Left kidney (tissue), 8 donors: ENCODE measurements at places on chromosomes 7 and 10. TPM values are rescaled to one million over a fixed set of nuclear protein-coding genes. Genes with fewer than 3 reads are reported as not detected.

DNA sequence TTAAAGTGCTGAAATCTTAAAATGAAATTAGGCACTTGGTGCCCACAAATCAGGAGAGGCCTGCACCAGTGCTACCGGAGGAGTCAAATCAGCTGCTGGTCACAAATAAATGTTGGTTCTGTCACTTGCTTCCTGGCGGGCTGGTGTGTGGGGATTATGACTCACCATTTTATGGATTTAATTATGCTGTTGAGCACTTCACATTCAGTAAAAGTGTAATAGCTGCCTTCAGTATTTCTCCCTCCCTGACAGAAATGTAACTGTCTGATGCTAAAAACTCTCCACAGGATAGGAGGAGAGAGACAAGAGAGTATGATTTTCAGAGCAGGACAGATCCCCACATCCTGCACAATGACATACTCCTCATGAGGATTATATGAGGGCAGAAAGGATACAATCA is 186.0 kb downstream of the JAZF1 start:
- no peak for DNase-seq

GRCh38 chr10:75396631-75397495 is 4.7 kb downstream of the ZNF503 start:
- peak; percentile 55 for DNase-seq

- no peak for DNase-seq
These were observed 289.6 kb downstream of the PPP1R3A start for GRCh38 chr7:113628948-113629847.

- no peak for DNase-seq
These were observed 24.9 kb upstream of the FAM3C start for GRCh38 chr7:121420976-121421375.

GRCh38 chr10:23869996-23870395 is 338.9 kb upstream of the KIAA1217 start:
- no peak for DNase-seq

- DNase-seq = no peak
These were observed 67.8 kb upstream of the TNRC18 start for GRCh38 chr7:5491251-5492019.

DNA sequence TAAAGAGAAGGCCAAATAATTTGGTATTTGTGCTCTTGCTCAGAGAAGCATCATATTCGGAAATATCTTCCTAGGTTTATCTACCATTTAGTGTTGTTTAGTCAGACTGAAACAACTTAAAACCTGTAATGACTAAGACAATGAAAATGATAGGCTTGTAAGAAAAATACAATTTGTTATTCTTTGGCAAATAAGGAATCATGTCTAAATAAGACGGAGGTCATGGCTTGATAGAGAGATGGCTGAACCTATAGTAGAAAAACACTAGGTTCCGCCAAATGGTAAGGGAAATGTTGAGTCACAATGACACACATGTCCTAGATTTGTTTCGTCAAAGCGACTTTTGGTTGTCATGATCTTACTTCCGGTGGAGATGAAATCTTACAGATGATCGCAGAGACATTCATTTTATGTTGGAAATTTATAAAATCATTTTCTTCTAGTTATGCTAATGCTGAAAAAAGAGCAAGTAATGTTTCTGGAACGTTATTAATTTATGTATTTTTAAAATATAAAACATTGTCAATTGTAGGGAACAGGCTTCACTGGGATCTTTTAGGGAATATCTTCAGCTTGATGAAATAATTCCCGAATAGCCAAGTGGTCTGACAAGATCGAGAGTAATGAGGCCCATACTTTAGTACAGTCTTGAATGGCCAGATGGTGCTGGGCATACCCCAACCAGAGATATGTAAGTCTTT is 1.0 kb downstream of the SRGN start:
- no peak for DNase-seq

DNA sequence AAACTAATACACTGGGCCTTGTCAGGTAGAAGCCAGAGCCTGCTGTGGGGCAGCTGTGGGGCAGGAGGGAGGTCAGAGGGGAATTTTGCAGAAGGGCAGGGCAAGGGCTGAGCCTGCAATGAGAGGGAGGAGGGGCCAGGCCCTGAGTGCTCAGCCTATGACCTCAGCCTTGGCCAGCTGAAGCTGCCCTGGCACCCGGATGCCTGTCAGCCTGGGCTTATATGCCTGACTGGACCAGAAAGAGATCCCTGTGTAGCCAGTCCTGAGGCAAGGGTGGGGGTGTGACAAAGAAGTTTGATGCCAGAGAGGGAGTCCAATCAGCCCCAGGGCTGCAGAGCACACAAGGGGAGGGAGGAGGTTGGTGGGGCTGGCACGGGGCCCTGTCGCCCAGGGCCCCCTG is 22.3 kb upstream of the PRRT4 start:
- no peak for DNase-seq

- no peak for DNase-seq
These were observed 627.7 kb upstream of the GALNT17 start for GRCh38 chr7:70504254-70504653.

DNA sequence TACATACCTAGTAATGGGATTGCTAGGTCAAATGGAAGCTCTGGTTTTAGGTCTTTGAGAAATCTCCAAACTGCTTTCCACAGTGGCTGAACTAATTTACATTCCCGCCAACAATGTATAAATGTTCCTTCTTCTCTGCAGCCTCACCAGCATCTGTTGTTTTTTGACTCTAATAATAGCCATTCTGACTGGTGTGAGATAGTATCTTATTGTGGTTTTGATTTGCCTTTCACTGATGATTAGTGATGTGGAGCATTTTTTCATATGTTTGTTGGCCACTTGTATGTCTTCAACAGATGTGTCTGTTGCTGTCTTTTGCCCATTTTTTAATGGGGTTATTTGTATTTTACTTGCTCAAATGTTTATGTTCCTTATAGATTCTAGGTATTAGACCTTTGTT is 675.5 kb downstream of the SUGCT start:
- no peak for DNase-seq

- no peak for DNase-seq
These were observed 128.1 kb upstream of the UNC5B start for GRCh38 chr10:71084061-71084817.

DNA sequence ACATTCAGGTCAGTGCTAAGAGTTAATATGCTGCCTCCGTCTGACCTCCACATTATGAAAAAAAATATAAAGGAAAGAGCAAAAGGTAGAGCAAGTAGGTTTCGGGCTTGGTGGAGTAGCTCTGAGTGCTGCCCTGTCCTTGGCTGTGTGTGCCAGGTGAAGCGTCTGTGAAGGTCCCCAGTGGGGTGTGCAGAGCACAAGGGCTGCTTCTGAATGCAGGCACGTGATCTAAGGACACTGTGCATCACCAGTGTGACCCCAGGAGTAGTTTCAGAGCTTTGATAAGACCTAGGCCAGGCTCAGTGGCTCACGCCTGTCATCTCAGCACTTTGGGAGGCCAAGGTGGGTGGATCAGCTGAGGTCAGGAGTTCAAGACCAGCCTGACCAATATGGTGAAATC is 36.0 kb downstream of the KLF6 start:
- DNase-seq = no peak

- DNase-seq = no peak
These were observed 99.3 kb upstream of the DDC start for GRCh38 chr7:50664461-50664922.

- no peak for DNase-seq
These were observed 3.6 kb downstream of the INMT start for GRCh38 chr7:30755384-30756154.

DNA sequence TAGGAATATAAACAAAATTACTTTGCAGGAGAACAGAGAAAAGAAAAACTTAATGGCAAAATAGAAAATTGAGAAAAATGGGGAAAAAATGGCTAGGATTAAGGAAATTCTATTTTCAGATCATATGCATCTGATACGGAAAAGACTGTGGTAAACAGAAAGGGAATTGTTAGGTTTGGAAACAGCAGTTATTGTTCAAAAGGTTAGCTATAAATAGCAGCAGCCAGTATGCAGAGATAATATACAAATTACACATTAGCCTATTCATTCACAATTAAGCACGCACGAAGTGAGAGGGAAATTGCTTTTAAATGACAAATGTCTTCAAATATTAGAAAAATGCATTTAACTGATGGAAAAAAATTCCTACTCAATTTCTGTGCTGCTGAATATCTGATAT is 224.1 kb upstream of the FAM3C start:
- DNase-seq = no peak

DNA sequence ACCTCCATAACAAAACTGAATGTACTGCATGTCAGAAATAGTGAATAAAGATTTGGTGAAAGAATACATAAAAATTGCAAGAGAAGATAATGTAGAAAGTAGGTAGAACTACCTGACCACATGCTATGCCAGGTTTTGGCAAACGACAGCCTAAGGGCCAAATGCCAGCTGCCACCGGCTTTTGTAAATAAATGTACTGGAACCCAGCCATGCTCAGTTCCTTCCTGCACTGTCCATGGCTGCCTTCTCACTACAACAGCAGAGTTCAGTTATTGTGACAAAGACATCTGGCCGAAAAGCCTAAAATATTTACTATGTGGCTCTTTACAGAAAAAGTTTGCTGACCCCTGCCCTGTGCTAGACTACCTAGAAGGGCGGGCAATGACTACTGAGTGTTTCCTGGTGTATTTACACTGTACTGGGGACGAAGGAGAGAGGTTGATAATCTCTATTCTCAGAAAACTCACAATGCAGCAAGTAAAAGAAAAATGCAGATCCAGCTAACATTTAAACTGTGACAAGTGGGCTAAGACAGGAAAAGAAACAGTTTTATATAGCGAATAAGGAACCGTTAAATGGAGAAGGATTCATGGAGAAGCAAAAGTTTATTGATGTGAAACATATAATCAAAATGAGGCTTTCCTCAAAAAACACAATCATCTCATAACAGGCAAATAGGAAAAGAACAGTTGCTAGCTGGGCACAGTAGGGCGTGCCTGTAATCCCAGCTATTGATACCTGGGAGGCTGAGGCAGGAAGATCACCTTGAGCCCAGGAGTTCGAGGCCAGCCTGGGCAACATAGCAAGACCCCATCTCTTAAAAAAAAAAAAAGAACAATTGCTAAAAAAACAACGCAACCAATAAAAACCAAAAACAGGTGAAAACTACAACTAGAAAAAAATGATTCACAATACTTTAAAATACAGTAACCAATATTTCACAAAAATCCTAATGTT is 13.7 kb downstream of the KIN start:
- no peak for DNase-seq

DNA sequence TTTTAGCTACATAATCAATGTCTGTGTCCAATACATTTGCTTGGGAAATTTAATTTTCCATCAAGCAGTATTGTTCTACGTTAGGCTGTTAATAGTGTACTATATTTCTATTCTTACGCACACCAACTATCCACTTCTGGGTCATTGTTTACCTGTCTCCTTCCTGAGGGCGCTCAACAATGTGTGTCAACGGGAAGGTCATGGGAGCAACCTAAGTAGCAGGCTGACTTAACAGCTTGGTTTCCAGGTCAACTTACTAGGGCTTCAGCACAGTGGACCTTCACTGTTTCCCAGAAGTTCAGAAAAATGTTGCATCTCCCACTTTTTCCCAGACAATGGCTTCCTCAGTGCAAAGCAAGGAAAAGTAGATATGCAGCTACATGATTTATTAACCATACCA is 13.7 kb downstream of the THSD7A start:
- DNase-seq = no peak

- DNase-seq = no peak
These were observed 180.8 kb upstream of the TCERG1L start for GRCh38 chr10:131492211-131492857.

DNA sequence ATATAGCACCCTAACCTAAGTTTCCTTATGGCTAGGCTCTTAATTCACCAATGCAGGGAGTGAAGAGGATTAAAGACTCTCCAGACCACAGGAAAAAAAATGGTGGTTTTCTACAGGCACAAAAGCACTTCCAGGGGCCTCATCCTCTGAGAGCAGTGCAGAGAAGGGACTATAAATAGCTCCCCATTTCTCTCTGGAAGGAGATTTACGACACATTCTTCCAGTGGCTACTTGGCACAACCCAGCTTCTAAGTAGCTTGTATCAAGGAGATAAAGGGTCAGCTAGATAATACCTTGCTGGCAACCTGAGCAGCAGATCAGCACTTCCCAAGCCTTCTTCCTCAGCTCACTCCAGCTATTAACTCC is 73.5 kb downstream of the CRPPA start:
- no peak for DNase-seq

DNA sequence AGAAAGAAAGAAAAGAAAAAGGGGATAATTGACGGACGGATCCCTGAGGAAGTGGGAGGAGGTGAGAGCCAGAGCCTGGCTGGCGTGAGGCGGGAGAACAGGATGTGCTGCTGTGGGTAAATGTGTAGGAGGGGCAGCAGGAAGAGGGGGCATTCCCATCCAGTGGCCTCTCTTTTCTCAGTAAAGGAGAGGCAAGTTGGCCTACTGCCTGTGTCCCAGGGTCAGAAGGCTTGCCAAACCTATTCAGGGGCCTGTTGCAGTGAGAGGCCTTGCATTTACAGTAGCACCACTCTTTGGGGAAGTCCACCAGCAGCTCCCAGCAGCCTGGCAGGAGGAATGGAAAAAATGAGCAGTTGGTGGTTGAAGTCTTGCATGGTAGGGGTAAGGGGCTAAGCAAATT is 26.6 kb upstream of the ASCC1 start:
- DNase-seq = no peak

DNA sequence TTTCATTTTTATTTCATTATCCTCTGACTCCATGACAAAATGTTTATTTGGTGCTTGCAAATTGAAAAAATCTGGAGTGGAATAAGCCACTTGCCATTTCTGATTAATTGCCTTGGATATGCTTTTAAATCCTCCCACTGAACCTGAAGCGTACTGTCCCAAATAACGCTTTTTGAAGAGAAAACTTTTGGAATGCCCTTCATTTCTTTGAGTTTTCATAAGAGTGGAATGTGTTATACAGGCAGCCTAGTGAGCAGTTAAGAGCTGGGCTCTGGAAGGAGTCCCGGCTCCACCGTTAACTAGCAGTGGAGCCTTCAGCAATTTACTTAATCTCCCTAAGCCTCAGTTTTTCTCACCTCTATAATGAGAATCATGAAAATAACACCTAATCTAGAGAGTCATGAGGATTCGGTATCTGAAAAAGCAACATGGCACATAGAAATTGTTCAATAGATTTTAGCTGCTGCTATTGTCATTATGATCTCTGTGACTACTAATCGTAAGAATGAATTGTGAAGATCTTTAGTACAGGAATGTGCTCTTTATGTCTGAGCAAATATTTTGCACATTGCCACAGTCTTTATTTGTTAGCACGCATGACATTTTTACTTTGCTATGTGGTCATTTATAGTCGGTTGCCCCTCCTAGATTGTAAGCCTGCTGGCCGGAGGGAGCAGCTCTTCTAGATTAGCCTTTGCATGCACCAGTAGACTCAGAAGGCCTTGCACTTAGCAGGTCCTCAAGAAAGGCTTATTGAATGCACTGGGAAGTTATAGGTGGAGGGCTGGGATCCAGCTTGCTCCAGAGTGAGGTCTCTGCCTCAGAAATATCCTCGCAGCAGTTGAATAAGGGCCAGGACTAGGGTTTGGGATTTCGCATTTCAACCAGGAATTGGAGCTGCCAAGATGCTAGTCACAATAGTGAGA is 59.4 kb downstream of the PLCE1 start:
- no peak for DNase-seq

- DNase-seq = no peak
These were observed 32.5 kb downstream of the OGDH start for GRCh38 chr7:44638611-44639557.

The OR2A42 gene
- polyA plus RNA-seq = 1.8 TPM

The ICA1 gene
- 38.2 TPM for polyA plus RNA-seq

The CDHR3 gene
- 15.8 TPM for polyA plus RNA-seq

The FIGNL1 gene
- 36.7 TPM for polyA plus RNA-seq

The C10orf143 gene
- polyA plus RNA-seq = 6.6 TPM

The ATOH7 gene
- 1.7 TPM for polyA plus RNA-seq

The PRR15 gene
- 2.6 TPM for polyA plus RNA-seq

The NEUROG3 gene
- not detected for polyA plus RNA-seq

The DENND10 gene
- polyA plus RNA-seq = 63.3 TPM

The FAM24A gene
- polyA plus RNA-seq = not detected

The STAMBPL1 gene
- 2.3 TPM for polyA plus RNA-seq

The LRRD1 gene
- polyA plus RNA-seq = 0.75 TPM

The SEMA3C gene
- polyA plus RNA-seq = 23.3 TPM

The RHOBTB1 gene
- 99.3 TPM for polyA plus RNA-seq
